ENCODE measurements at places on chromosomes 1 and 21.

DNA sequence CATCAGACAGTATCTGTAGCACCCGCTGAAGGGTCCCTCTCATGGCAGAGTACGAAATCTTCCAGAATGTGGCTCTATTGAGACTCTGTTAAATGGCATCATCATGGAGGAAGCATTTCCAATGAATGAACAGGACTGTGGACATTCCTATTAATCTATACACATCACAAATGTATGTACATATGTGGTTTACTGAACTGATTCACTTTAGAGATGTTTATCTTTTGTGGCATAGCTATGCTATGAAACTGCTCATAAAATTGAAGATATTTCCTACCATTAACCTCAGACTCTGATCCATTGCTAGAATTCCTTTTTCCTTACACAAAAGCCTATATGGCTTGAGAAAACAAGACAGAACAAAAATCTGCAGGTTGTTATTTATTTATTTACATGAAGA lies 259.6 kb upstream of the RRP15 start:
- DNase-seq, result peak; percentile 21

DNA sequence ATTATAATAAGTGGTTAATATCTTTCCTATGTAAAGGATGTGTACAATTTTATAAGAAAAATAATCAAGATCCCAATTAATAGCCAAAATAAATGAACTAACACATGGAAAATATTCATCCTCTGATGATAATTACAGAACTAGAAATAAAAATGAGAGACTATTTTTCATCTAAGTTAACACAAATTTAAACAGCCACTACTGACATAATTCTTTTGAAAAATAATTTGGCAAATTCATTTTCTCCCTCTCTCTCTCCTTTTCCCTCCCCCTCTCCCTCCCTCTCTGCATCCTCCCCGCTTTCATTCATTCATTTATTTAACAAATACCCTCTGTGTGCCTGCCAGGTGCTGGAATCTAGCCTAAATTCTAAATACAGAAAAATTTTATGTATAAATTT lies 10.3 kb upstream of the SFPQ start:
- no peak for DNase-seq

- no peak for DNase-seq
Observed at GRCh38 chr1:178533121-178533946, 20.4 kb downstream of the TEX35 start.

DNA sequence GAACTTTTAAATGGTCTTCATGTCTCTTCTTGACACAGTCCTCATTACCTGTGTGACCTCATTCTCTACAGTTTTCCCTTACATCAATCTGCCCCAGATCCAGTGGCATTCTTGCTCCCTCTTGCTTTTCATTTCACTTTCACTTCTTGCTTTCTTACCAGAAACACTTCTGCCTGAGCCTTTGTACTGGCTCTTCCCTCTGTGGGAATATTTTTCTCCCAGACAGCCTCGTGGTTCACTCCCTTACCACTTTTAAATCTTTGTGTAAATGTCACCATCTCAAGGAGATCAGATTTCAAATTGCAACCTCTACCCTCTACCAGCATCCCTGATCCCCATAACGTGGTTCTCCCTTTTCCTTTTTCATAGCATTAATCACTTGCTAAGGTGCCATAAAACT lies 73.2 kb downstream of the DISC1 start:
- no peak for DNase-seq

DNA sequence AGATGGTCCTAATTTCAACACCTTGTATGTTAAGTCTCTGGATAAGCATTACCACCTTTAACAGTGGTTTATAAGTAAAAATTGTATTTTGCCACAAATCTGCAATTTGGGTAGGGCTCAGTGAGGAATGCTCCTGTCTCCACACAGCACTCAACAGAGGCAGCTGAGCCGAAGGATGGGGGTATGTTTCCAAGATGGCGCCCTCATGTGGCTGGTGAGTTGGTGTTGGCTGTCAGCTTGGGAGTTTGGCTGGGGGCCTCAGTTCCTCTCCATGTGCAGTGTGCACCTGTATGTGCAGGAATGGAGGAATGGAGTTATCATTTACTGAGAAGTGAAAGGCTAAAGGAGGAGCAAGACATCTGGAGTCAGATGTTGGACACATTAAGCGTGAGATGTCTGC lies 136.8 kb downstream of the GABPA start:
- DNase-seq, result no peak

DNA sequence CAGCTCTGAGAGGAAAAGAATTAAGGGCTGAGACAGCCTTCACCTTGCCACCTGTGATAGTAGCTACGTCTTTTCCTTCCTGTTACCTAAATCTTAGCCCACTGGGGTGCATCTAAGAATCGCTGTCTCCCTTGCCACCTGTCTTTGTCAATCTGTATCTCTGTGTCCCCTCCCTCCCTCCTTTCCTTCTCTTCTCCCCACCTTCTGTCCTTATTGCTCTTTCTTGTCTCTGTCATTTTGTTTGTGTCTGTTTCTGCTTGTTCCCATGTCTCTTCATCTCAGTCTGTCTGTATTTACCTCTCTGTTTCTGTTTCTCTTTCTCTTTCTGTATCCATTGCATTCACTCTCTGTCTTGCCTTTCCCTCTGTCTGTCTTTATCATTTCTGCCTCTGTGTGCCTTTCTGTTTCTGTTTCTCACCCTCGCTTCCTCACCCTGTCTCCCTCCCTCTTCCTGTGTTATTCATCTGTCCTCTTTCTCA lies 30.2 kb downstream of the SLC22A15 start:
- no peak for DNase-seq

- DNase-seq, result no peak
Observed at GRCh38 chr1:198837278-198838021, 198.6 kb downstream of the PTPRC start.
